Mesothelial cell of epicardium (in vitro differentiated cells): ENCODE measurements at places on chromosomes 12 and 14. TPM values are rescaled to one million over a fixed set of nuclear protein-coding genes. Genes with fewer than 3 reads are reported as not detected.

- no peak for DNase-seq
These were observed 132.5 kb upstream of the FOXN3 start for GRCh38 chr14:89549381-89550125.

DNA sequence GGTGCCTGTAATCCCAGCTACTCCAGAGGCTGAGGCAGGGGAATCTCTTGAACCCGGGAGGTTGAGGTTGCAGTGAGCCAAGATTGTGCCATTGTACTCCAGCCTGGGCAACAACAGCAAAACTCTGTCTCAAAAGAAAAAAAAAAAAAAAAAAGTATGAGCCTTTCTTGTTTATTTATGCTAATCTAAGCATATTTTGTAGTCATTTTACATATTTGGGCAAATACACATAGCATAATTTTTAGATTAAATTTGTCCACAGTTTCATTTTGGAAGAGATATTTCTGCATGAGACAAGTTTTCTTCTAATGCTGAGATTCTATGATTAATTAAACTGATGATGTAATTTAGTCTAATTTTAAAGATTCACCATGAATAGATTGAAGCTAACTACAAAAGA is 494.4 kb downstream of the TMTC2 start:
- DNase-seq: no peak

DNA sequence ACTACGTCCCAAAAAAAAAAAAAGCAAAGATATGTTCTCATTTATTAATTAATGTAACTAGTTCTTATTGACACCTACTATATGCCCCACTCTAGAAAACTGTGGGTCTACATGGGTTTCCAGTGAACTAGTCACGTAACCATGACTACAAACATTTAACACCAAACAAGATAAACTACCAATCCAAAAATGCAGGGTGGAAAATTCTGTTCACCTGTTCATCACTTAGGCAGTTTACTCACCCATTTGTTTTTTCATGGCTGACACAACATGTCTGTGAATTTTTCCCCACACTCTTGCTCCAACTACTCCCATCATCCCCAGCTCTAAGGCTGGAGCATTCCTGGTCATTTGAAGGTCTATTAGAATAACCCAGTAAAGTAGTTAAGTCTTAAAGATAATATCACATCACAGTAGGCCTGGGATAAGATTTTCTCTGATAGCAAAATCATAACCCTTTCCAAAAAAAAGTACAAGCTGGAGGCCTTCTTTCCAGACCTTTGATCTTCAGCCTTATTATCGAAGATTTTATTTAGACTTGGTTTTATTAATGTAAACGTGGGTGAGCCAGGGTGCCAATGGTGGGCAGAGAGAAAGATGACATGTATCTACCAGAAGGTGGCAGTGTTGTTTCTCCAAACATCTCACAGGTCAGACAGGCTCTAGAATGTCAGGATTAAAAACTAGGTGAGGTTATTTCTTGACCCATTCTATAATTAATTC is 61.6 kb upstream of the DAAM1 start:
- DNase-seq: no peak

The PTPRQ gene
- 17.5 to 19.2 TPM (median 18.1 TPM) in 3 replicates for total RNA-seq

The PPFIA2 gene
- 1.0 to 1.6 TPM (median 1.1 TPM) in 3 replicates for total RNA-seq
